ENCODE measurements at places on chromosomes 5 and 9.

- DNase-seq: peak; percentile 61
Observed at GRCh38 chr9:136546697-136547501, 1.1 kb upstream of the NOTCH1 start.

GRCh38 chr9:98450496-98450895 lies 195.0 kb upstream of the TBC1D2 start:
- DNase-seq: no peak

DNA sequence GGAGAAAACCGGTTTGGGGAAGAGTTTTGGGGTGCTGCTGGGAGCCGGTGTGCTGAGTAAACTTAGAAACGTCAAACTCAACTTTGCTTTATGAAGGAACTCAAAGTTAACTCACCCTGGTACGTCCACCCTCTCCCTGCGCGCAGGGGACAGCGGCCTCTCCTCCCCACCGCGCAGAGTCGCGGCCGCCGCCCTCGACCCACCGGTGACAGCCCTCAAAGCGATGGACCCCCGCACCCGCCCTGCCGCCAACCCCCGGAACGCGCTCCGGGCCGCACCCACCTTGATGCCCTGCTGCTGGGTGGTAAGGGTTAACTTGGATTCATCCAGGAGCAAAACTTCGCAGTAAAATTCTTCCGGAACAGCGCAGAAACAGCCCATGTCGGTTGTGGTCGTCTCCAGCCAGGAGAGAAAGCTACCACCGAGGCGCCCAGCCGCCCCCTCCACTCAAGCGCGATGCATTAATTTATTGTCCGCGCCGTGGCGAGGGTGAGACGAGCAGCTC lies 366 bp downstream of the EPB41L4A start:
- DNase-seq: peak; percentile 2

DNA sequence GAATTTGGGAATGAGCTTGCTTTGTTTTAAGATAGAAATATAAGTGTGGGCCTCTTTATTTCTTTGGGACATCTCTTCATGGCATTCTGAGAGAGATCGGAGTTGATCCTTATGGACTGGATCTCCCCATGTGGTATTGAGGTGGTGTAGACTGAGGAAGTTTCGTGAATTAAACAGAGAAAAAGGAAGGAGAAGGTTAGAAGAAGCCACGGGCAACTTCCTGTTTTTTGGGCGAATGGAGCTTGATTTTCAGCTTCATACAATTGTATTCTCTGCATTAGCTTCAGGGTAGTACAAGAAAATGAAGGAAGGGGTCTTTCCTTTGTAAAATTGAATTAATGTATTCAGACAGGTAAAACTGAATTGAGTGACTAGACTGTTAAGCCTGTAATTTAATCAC lies 70.5 kb upstream of the HMHB1 start:
- DNase-seq: no peak

- no peak for DNase-seq
Observed at GRCh38 chr5:150214289-150214688, 24.4 kb downstream of the SLC6A7 start.

Data from stimulated activated CD4-positive, alpha-beta T cell treated with anti-CD3 and anti-CD28 coated beads, Interleukin-2, amount 100 ng/mL, for 24 hours (primary cell).